ENCODE measurements at places on chromosomes 4 and X.

DNA sequence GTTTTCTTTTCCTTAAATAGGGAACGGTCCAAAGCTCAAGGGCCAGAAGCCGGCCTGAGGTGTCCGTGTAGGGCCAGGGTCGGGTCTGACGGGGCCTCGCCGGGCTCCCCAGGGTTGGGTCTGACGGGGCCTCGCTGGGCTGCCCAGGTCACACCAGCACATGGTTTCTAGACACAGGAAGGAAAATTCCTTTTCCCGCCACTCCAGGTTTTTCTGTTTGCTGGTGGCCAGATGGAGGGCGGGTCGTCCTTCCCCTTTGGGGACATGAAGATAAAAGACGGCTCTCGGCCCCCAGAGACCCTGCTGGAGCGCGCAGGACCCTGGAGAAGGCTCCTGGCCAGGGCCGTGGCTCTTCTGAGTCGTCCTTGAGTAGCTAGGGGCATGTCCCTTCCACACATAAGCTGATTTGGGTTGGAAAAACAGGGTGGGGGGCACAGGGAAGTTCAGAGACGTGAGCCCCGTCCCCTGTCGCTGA lies 35.1 kb downstream of the PIGG start:
- DNase-seq, result no peak

GRCh38 chrX:69222103-69223090 lies 57.1 kb upstream of the PJA1 start:
- no peak for DNase-seq

DNA sequence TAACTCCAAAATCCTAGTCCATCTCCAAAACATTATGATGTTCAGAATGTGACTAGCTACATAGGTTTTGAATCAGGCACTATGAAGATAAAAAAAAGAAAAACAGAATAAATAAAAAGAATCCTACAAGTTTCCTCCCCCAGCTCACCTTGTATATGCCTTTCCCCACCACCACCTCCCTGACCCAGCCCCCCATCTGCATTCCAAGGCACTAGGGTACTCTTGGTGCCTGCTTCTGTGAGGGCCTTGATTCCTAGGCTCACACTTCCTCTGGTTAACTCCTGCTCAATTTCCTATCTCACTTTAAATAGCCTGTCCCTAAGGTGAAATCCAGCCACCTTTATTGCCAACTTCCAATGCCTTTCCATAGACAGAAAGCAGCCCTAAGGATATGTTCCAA lies 178.7 kb upstream of the ATOH1 start:
- no peak for DNase-seq

DNA sequence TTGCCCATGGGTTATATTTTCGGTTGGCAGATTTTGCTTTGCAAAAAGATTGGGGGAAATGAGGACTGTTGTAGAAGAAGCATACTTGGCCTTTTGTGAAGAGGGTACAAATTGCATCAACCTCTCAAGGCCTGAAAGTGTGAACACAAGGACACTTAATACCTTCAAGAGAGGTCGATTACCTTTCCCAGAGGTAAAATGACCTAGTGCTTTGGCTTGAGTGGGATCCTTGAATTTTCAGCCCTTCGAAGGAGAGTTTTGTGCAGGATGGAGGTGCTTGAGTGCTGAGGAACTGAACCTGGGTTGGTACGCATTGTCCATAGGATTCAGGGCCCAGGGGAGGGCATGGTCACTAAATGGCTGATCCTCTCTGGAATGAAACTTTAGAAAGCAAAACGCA lies 27.6 kb upstream of the NKAP start:
- DNase-seq, result no peak

DNA sequence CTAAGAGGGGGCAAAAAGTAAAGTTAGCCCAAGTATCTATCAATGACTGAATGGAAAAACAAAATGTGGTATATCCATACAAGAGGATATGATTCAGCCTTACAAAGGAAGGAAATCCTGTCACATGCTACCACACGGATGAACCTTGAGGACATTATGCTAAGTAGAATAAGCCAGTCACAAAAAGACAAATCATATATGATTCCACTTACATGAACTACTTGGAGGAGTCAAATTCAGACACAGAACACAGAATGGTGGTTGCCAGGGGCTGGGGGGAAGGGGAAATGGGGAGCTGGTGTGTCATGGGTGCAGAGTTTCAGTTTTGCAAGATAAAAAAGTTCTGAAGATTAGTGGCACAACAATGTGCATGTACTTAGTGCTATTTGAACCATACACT lies 101.8 kb downstream of the SH3KBP1 start:
- DNase-seq, result no peak

DNA sequence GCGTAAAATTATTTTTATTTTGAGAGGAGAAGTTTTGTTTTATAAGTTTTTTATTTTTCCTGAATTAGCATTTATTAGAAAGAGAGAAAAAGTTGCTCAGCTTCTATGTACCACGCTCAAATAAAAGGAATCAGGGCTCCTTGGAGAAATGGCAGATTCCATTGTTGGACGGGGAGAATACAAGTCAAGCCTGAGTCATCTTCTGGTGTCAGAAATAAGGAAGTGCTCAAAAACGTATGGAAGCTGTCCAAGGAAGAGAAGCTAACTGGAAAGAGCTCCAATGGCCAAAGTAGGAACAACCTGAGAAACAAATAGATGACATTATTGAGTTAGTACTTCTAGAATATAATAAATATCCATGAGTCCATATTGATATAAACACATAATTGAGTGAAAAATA lies 89.3 kb upstream of the NEIL3 start:
- no peak for DNase-seq

DNA sequence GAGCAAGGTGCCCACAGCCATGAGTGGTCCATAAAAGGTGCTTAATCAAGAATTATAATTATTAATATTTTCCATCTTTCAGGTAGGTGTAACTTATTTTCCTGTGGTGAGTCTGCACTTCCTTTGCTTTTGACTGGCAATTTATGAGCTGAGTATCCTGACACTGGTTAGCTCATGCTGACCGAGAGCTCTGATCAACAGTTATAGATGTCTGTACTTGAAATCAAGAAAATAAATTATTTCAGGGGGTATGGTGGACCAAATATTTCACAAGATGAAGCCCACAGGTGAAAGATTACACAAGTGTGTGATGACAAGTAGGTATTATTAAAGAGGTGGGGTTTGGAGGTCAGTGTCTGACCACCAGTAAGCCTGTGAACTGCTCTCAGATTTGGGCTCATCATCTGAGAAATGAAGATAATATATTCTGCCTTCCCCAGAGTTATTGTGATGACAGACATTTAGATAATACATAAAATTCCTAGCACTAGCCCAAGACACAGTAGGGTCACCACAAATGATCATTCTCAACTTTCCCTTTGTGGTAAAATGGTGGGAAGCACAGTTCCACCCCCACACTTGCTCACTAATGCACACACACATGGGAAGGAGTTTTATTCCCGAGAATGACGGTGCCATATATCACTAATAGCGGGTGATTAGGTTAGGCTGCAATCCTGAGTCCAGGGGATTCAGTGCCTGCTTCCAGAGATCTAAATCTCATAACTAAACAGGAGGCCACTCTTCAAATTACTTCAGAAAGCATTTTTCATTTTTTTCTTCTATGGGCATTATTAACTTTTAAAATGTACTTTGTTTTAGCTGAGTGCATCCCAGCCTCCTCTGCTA lies 34.0 kb upstream of the PACRGL start:
- DNase-seq, result no peak

DNA sequence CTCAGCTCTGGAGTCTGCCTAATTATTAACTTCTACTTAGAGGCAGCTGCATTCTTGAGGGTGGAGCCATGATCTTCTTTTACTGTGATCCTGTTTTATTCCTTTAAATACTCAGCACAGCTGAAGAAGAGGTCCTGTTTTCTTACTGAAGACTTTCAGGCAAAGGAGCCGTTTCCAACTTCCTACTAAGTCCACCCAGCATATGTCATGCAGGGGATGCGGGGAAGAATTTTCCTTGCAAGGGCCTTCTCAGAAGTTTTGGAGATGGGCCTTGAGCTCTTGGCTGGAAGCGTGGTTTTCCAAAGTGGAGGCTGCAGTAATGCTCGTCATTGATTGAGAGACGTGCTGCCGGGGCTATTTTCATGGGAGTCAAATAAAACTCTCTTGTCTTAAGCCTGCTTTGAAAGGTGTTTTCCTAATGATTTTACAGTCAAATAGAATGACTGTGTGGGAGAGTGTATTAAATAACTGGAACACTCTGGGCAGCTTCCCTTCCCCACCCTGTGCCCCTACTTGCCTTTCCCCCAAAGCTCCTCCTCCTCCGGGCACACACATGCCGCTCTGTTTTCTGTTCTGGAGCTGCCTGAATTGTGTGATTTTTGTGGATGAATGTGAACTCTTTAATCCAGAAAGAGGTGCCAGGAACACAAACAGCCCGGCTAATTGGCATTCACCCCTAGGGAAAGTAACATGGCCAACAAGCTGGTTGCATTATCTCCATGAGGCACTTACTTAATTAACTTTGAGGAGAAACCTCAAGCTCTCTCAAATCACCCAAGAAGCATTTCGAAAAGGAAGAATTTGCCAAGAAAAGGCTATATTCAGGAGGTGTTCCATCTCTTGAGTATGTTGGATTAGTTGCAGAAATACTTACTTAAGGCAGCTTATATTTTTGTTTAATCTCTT lies 28.1 kb downstream of the FGF2 start:
- no peak for DNase-seq

- DNase-seq, result no peak
Observed at GRCh38 chrX:154380153-154380552, 1.1 kb downstream of the EMD start.

DNA sequence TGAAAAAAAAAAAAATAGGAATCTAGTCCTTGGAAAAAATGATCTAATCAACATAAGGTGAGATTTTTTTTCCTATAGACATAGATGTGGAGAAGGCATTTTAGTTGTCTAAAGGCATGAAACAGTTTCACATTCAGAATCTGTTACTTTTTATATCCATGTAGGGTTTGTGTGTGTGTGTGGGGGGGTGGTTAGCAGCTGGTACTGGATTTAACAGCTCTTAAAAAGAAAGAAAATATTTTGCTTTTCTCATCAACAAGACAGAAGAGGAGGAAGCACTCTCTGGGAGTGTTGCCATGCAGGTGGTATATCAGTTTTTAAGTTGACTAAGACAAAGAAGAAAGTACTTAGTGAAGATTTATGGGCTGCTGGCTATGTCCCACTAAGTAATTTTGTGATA lies 122.3 kb downstream of the VCX3B start:
- no peak for DNase-seq

DNA sequence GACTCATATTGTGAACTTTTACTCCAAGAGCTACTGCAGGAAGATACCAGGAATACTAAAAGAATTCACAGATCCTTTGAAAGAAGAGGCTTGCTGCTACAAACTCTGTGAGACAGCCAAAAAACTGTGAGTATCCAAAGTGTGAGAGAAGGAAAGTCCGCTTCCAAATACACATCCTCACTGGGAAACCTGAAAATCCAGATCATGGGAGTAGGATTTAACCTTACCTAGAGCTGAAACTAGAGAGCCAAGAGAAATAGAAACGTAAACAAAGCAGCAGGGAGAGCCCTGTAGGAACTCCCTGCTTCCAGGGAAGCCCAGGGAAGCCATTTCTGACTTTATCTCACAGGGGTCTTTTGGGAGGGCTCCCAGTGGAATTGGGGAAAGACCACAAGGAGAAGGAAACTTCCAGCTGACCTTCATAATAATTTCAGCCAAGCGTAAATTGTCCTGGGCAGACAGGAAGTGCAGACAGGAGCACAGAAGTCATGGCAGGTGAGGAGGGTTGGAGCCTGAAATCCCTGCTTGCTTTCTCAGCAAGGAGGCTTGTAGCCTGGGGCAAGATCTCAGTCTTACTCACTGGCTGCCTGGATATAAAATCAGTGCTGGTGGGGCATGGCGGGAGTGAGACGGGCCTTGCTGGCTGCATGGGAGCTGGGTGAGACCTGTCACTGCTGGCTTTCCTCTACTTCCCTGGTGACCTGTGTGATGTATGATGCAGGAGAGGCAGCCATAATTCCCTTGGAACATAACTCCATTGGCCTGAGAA lies 26.2 kb upstream of the NFKB1 start:
- no peak for DNase-seq

GRCh38 chr4:41865981-41866798 lies 69.0 kb upstream of the TMEM33 start:
- DNase-seq, result no peak

- DNase-seq, result no peak
Observed at GRCh38 chrX:49892542-49892941, 13.3 kb downstream of the USP27X start.

- no peak for DNase-seq
Observed at GRCh38 chr4:158810487-158811215, 41.8 kb downstream of the FNIP2 start.

DNA sequence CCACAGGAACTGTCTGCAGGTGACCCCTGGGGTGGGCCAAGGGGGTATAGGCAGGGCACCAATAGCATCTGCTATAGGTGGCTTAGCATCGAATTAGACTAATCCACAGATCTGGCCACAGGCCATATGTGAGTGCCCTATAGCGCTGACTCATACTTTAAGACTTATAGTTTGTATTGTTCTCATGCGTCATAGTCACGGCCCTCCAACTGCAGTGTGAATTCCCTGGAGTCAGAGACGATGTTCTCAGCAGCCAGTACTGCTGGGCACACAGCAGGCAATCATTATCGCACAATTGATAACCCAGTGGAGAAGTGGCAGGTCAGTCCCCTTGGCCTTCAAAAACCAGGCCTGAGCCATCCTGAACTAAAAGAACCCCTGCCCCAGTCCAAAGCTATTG lies 58.1 kb downstream of the ADGRG2 start:
- no peak for DNase-seq

GRCh38 chr4:78638337-78639172 lies 87.0 kb downstream of the ANXA3 start:
- no peak for DNase-seq

GRCh38 chr4:16250661-16251365 lies 24.5 kb upstream of the TAPT1 start:
- DNase-seq, result no peak

DNA sequence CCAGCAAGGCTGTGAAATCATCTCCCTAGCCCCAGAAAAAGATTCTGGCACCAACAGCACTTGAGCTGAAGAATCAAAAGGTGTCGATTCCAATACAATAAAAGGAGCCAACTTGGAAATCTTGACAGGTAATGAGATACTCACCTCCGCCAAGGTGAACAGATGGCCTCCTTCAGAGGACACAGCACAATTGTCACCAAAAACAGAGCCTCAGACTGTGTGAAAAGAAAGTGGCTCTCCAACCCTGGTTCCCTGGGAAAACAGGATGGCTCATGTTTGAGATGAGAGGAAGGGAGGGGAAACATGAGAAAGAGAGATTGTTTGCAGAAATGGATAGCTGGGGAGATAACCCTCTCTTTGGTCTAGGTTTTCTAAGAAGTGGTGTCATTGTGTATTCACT lies 168.9 kb downstream of the HS3ST1 start:
- peak; percentile 69 for DNase-seq

GRCh38 chr4:121108557-121108956 lies 36.2 kb upstream of the NDNF start:
- DNase-seq, result no peak

DNA sequence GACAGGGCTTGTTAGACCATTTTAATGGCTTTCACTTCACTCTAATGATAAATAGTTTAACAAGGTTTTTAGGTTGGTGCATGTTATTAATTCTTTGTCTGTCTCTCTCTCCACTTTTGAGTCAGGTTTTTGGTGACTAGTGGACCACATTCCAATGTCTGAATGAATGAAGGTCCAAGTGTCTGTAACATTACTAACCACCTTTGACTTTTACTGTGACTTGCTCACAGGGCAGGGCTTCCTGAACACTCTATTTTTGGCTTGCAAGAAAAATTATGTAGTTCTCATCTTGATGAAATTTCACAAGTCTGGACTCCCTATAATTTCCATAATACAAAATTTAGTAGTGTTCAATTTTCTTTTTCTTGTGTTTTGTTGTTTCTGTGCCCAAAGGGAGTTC lies 78.9 kb upstream of the BMPR1B start:
- no peak for DNase-seq

GRCh38 chrX:41781500-41781899 lies 57.5 kb downstream of the GPR82 start:
- no peak for DNase-seq
